ENCODE measurements at places on chromosomes 4 and X. TPM values are rescaled to one million over a fixed set of nuclear protein-coding genes. Genes with fewer than 3 reads are reported as not detected.

The C4orf36 gene
- 4.3 TPM for total RNA-seq

- H3K4me1 ChIP-seq, result no peaks in the 10 kb centered on the region
- DNase-seq, result no peak
- no peaks in the 10 kb centered on the region for H3K27me3 ChIP-seq
- no peaks in the 10 kb centered on the region for H3K36me3 ChIP-seq
- no peak overlapping the region for H3K27ac ChIP-seq
These were observed 25.7 kb downstream of the SLC9B2 start for GRCh38 chr4:103050736-103051436.

GRCh38 chrX:128439159-128439558 lies 387.0 kb upstream of the ACTRT1 start:
- H3K4me1 ChIP-seq, result no peaks in the 10 kb centered on the region
- no peak for DNase-seq
- no peak overlapping the region for H3K4me3 ChIP-seq
- H3K27ac ChIP-seq, result no peak overlapping the region

DNA sequence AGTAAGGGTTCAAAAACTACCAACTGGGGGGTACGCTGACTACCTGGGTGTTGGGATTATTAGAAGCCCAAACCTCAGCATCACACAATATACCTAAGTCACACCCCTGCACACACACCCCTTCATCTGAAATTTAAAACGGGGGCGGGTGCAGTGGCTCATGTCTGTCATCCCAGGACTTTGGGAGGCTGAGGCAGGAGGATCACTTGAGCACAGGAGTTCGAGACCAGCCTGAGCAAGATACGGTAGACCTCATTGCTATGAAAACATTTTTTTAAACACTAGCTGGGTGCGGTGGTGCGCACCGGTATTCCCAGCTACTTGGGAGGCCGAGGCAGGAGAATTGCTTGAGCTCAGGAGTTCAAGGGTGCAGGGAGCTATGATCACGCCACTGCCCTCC lies 331.0 kb downstream of the ASMT start:
- H3K36me3 ChIP-seq, result no peaks in the 10 kb centered on the region
- no peak overlapping the region for H3K4me3 ChIP-seq
- DNase-seq, result no peak
- no peaks in the 10 kb centered on the region for H3K4me1 ChIP-seq
- no peak overlapping the region for H3K27ac ChIP-seq
- H3K27me3 ChIP-seq, result no peaks in the 10 kb centered on the region

The DCAF12L1 gene
- total RNA-seq, result 0.33 TPM

DNA sequence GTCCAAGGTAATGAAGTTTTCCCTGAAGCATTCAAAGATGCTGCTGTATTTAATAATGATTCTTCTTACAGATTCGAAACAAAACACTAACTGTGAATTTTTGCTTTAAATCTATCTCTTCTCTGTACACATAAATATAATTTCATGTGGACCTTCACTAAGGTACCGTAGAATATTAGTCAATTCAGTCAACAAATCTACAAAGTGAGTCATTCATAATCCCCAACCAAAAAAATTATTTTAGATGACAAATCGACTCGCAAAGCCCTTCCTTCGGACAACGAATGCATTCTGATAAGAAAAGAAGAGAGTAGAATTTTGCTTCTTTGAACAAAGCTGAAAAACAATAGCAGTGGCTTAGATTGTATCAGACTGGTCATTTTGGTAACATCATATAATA lies 95.7 kb downstream of the PRDM5 start:
- no peaks in the 10 kb centered on the region for H3K27me3 ChIP-seq
- DNase-seq, result no peak
- H3K27ac ChIP-seq, result no peak overlapping the region
- H3K36me3 ChIP-seq, result no peaks in the 10 kb centered on the region
- H3K4me1 ChIP-seq, result peaks cover 8% of the 10 kb centered on the region

DNA sequence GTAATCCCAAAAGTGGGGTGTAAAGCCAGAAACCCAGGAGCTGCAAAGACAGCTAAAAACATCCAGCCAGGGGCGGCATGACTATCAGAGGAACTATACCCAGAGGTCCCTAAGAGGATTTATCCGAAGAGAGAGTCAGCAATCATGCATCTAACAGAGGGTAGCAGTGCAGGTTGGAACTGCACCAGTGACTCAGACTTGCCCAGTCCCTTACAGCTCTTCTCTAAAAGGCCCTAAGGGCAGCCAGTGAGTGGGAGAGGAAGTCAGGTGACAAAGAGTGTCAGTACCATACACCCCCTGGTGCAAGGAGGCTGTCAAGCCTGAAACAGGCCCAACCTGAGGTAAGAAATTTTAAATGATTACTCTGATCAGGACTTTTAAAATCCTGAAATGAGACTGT lies 88.1 kb downstream of the CAMK2D start:
- DNase-seq, result no peak
- no peak overlapping the region for H3K27ac ChIP-seq
- H3K27me3 ChIP-seq, result no peaks in the 10 kb centered on the region
- peaks cover 6% of the 10 kb centered on the region for H3K4me1 ChIP-seq

- no peaks in the 10 kb centered on the region for H3K4me1 ChIP-seq
- DNase-seq, result no peak
- no peaks in the 10 kb centered on the region for H3K36me3 ChIP-seq
- H3K27ac ChIP-seq, result no peak overlapping the region
- H3K4me3 ChIP-seq, result no peak overlapping the region
- no peaks in the 10 kb centered on the region for H3K27me3 ChIP-seq
These were observed 1984.3 kb upstream of the IGFBP7 start for GRCh38 chr4:59094505-59094904.

DNA sequence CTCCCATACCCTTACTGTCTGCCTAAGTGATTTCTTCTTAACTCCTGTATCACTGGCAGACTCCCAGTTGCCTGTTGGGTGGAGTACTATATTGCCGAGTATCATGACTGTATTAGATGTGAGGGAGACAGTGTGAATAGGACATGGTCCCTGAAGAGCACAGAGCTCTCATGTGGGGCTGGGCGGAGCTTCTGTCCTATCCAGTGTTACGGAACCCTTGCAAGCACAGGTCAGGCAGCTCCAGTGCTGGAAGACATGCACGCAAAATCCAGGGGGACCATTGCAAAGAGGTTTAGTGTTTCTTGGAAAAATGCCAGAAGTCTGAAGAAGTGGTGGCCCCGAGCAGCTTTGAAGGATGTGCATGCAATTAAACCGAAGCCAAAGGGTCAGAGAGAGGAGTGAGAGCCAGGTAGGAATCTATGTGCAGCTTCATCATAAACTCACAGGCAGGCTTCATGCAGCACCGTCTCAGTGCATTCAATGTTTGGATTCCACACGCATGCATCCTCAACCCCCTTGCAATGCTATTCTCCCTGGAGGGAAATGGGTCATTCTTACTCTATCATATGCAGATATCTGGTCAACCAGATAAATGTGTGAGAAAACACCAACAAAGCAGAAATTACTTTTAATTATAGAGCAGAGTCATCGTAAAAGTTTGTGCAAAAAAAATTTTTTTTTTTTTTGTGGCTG lies 49.7 kb upstream of the DHRSX start:
- H3K27ac ChIP-seq, result no peak overlapping the region
- H3K4me1 ChIP-seq, result no peaks in the 10 kb centered on the region
- H3K4me3 ChIP-seq, result no peak overlapping the region
- H3K36me3 ChIP-seq, result no peaks in the 10 kb centered on the region
- no peak for DNase-seq

DNA sequence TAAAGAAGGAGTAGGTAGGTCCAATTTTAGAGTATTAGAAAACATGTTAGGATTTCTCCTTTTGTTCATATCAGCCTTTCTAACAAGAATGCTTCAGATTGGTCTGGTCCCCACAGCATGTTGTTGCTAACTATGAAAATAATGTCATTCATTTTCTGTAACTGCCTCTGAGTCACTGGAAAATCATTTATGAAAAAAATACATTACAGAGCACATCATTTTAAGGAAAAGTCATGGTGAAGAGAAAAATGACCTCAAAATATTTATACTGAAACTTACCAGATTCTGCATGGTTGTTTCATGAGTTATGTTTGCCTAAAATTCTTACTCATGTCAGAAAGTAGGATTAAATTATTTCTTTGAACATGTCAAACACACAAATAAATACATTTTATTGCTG lies 35.2 kb downstream of the DTHD1 start:
- no peak overlapping the region for H3K27ac ChIP-seq
- H3K4me1 ChIP-seq, result no peaks in the 10 kb centered on the region
- no peak for DNase-seq

- no peaks in the 10 kb centered on the region for H3K36me3 ChIP-seq
- no peak for DNase-seq
- no peak overlapping the region for H3K4me3 ChIP-seq
These were observed 1.7 kb upstream of the STIM2 start for GRCh38 chr4:26858947-26859401.

DNA sequence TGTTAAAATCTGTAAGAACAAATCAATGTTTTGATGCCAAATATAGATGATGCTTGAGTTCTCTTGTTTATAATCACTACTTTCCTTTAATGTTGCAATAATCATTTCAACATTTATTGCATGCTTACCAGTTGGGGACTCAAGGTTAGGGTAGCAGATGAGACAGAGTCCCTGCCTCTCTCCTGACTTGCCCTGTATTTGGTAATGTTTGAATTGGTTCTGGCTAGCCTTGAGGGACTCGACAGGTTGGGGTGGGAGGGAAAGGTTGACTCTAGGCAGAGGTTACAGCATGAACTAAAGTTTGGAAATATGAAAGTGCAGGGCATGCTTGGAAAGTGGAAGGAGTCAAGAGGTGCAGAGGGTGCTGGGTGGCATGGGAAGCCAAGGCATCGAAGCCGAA lies 2.0 kb downstream of the SEC24B start:
- no peak overlapping the region for H3K27ac ChIP-seq
- no peaks in the 10 kb centered on the region for H3K27me3 ChIP-seq
- peaks cover 11% of the 10 kb centered on the region for H3K4me1 ChIP-seq
- H3K36me3 ChIP-seq, result no peaks in the 10 kb centered on the region
- DNase-seq, result no peak
- H3K4me3 ChIP-seq, result no peak overlapping the region

DNA sequence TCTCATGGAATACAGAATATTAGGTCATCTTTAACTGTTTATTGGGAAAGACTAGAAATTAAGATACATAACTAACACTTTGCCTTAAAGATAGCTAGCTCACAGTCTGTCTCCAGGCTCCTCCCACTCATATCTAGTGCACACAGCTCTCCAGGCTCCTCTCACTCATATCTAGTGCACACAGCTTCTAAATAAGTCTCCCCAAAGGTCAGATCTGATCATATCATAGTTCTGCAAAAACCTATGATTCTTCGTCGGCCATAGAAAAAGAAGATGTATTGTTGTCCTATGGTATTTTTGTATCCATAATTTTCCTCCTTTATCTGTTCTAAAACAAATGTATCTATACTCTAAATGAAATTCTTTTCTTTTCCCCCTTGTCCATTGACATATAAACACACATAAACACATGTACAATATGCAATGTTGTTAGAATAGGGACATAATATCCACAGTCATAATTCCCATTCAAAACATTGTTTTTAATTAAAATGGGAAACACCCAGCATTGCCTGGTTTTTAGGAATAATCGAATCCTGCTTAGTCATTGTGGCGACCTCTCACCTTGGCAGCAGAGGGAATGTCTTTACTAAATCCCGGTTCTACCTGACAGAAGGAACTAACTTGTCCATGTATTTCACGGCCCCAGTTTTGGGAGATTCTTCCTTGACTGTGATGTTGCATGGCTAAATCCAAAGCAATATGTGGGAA lies 1282.0 kb downstream of the PCDH7 start:
- H3K4me3 ChIP-seq, result no peak overlapping the region
- no peaks in the 10 kb centered on the region for H3K36me3 ChIP-seq
- H3K27ac ChIP-seq, result no peak overlapping the region
- no peaks in the 10 kb centered on the region for H3K4me1 ChIP-seq
- no peaks in the 10 kb centered on the region for H3K27me3 ChIP-seq

All from ovary (tissue), 10 donors.